ENCODE measurements at places on chromosomes 13 and 19.

GRCh38 chr19:14425696-14426138 is 6.6 kb upstream of the DDX39A start:
- DNase-seq, result no peak

DNA sequence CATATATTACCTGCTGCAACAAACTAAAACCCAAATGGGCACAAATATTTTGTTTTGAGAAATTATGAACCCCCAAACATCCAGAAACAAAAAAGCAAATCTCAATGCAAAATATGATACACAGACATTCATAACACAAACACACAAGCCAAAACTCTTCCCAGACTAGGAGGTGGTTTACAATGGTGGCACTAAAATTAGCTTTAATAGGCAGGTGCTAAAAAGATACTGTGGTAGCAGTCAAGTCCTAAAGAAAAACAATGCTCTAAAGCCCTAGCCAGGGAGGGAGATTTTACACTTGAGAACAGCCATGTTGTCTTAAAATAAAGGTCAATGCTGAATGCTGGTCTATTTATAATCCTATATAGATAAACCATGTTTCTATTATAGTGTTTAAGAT is 65.0 kb downstream of the DOCK9 start:
- DNase-seq, result no peak

DNA sequence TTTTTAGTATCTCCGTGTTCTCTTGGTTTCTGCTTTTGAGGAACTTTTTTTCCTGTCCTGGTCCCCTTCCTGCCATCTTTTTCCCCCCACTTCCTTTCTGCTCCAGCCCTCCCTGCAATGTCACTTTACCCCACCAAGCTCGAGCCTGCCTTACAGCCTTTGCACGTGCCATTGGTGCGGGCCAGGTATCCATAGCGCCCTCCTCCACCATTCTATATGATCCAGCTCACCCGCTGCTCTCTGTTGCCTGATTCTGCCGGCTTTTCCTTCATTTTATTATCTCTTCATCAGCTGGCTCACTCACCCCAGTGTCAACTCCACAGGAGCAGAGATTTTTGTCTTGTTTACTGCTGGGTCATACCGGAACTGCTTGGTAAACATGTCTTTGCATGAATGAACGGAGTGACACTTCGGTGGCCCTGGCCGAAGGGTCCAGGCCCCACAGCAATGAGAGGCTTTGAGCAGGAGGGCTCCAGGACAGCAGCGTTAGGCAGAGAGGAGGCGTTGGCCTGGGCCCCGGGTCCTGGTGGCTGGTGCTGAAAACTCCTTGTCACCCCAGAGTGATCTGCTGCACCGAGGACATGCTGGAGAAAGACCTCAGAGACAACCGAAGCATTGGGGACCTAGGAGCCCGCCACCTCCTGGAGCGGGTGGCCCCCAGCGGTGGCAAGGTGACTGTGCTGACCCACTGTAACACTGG is 1.2 kb downstream of the MRI1 start:
- DNase-seq, result no peak

- DNase-seq, result no peak
These were observed 41.9 kb upstream of the CYP2A7 start for GRCh38 chr19:40923934-40924391.

GRCh38 chr13:71285700-71286099 is 581.3 kb downstream of the DACH1 start:
- DNase-seq, result no peak

DNA sequence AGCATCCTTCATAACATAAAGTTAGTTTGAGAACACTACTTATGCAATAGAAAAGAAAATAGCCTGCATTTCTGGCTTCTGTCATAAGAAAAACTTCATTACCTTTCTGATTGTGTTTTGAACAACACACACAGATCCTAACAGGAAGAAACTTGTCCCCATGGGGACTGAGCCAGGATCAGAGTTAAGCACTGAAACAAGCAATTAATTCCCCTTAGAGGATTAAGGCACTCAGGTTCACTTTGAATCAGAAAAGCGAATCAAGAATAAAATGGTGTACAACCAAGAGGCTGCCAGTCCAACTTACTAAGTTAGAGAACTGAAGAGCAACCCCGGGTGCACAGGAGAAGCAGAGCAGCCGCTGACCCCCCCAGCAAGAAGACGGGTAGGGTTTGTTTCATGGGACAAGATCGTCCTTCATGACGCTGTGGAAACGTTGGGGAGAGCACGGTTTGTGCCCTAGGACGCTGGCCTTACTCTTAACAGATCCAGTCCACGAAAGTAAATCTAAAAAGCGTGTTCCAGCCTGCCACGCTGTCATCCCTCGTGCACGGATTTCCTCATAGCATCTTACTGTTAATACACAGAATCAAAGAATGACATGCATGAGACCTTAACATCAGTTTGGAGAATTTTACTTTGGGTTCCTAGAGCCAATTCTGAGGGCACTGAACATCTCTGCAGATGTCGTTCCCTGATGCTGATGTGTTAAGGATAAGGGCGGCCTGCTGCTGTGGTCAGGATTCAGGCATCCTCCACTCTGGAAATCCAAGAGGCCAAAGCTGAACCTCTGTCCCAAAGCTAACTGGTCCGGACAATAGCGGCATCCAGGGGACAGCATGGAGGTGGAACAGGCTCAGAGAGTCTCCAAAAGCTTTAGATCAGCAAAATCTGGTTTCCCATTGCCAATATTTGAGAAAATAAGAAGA is 46.4 kb downstream of the GGACT start:
- no peak for DNase-seq

DNA sequence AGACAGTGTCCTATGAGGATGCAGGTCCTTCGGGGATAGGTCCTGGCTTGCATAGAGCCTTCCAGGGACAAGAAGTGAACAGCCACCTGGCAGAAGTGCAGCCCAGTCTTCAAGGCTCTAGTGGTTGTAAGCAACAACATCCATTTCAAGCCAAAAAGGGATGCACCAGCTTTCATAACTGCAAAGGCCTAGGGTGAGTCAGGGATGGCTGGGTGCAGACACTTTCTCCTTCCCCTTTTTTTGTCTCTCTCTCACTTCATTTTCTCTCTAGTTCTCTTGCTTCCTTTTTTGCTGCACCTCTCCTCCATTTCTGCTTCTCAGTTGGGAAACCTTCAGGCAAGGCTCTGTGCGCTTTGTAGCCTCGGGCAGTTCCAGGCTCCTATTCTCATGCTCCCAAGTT is 196.2 kb upstream of the ZNF536 start:
- no peak for DNase-seq

GRCh38 chr13:106284358-106284757 is 251.1 kb downstream of the EFNB2 start:
- no peak for DNase-seq

DNA sequence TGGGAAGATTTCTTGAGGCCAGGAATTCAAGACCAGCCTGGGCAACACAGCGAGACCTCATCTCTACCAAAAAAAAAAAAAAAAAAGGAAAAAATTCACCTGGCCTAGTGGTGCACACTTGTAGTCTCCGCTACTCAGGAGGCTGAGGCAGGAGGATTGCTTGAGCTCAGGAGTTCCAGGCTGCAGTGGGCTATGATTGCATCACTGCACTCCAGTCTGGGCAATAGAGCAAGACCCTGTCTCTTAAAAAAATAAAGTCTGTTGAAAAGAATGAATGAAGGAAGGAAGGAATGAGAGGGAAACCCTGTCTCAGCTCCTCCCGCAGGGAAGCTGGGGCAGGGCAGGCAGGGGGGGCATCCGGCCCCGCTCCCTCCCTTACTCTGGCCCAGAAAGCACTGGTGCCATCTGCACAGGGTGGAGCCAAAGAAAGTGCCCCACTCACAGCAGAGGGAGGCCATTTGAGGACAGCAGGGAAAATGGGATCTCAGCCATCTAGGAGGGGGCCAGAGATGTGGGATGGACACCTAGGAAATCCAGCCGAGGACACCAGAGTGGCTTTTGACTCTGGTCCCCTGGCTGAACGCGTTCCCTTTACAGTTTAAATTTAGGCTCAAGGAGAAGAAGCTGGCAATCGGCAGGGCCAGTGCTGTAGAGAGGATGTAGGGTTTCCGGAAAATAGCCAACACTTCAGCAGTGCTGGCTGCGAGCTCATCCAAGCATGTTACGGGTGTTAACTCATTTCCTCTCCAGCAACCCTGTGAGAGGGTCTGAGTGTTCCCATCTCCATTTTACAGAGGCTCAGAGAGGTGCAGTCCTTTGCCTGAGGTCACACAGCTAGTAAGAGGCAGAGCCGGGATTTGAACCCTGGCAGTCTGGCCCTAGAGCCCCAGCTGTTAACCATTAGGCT is 3.6 kb upstream of the HPN start:
- no peak for DNase-seq

DNA sequence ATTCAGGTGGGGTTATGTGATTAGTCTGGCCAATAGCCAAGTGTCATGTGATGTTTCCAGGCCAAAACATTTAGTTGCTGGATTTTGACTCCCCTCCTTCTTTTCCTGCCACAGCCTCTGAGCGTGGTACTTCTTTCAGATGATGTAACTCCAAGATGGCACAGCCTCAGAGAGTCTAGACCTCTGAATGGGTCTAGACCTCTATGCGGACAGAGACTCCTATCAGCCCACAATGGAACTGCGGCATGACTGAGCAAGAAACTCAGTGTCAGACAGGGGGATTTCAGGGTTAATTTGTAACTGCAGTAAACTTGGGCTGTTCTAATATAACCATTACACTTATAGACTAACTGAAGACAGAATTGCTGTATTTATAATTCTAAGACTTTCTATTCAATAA is 42.6 kb upstream of the ZDHHC20 start:
- DNase-seq, result no peak

- no peak for DNase-seq
These were observed 59.8 kb upstream of the C1QTNF9 start for GRCh38 chr13:24249624-24250023.

DNA sequence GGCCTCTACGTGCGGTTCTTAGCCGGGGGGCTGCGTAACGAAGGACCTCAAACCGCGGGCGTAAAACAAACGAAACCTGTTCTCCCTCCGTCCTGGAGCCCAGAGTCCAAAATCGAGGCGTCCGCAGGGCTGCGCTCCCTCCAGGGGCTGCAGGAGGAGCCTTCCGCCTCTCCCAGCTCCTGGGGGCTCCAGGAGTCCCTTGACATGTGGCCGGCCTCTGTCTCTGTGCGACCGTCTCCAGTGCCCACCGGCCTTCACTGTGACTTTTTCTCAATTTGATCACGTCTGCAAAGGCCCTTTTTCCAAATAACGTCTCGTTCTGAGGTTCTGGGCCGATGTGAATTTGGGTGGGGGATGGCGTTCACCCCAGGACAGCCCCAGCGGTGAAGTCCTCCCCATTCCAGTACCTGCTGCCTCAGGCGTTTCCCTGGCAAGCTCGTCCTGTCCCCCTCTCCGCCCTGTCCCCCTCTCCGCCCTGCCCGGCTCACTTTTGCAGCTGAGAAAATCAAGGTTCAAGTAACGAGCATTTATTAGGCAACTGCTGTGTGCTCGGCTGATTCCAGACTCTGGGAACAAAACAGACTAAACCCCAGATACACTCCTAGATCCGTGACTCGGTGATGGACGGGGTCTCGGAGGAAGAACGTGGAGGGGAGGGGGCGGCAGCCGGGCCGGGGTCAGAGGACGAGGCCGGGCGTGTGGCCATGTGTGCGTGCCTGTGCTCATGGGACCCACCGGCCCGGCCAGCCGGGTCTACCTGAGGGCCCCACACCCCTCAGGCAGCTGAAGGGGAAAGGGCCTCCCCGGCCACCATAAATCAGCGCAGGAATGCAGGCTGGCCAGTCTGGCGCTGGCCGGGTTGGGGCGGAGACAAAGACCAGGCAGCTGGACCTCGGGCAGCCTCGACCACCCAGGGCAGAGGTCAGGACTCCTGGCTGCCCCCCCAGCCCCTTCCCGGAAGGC is 28.1 kb upstream of the WDR18 start:
- DNase-seq, result no peak

- peak; percentile 87 for DNase-seq
These were observed 5.5 kb downstream of the IER2 start for GRCh38 chr19:13155472-13156359.

- DNase-seq, result no peak
These were observed 62.5 kb downstream of the TUBGCP3 start for GRCh38 chr13:112525356-112525945.

DNA sequence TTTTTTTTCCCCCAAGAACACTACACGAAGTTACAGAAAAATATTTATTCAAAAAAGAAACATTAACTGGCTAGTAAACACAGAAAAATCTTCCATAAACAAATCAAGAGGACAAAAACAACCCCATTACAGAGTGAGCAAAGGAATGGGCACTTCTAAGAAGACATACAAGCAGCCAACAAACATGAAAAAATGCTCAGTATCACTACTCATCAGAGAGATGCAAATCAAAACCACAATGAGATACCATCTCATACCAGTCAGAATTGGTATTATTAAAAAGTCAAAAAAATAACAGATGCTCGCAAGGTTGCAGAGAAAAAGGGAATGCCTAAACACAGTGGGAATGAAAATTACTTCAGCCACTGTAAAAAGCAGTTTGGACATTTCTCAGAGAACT is 131.7 kb downstream of the UGGT2 start:
- DNase-seq, result no peak

GRCh38 chr13:50085063-50085462 is 69.8 kb downstream of the KCNRG start:
- DNase-seq, result no peak
